ENCODE measurements at places on chromosomes 13 and 19.
A peak's percentile ranks its signal among the peaks of the same experiment; 100 is the strongest.

DNA sequence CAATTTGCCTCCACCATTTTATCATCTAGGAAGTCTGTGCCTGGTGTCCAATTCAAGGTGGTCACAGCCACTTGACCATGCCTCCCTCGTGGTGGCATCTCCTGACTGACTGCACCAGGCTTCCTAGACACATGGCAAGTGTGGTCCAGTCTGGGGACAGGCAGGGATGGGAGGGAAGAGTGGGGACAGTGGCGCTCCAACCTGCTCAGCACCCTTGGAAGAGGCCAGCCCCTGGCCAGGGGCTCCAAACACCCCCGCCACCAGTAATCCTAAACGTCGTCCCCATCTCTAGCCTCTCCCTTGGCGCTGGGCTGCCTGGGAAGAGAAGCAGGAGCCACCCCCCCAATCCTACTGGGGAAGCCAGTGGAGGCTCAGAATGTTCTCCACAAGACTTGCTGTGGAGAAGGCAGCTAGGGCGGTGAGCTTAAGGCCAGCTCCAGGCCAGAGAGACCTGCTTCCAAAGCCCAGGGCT, 2.7 kb downstream of the RPL36 start:
- no peak for DNase-seq

GRCh38 chr13:77868717-77869116, 49.9 kb downstream of the EDNRB start:
- DNase-seq, result no peak

- DNase-seq, result no peak
Observed at GRCh38 chr13:99307247-99307646, at the start of gene GPR183. GPR183 (minus strand) TSS chr13:99307399; CDS start chr13:99296145, 11,254 bp downstream.

GRCh38 chr19:36140304-36141038, 605 bp downstream of the CAPNS1 start:
- peak; percentile 60 for DNase-seq

DNA sequence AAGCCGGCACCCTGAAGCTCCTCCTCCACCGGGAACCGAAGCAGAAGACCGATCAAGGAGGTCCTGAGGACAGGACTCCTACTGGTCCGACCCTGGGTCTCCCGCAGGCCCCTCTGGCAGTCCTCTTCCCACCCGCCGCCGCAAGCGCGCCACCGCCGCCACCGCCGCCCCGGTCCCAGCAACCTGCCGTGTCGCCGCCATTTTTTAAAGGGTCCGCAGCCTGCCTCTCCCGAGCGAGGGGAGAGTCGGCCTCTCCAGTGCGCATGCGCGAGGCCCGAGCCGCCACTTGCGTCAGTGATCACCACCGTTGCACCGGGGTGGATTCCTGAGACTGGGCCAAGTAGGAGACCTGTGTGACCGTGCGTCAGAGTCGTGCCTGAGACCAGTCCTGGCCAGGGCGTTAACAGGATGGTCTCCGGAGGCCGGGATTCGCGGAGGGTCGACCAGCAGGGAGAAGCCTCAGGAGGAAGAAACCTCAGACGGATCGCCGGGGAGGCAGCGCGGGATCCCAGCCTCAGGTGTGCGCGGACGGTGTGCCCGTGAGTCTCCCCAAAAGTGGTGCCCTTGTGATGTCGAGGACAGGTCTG, 51.6 kb downstream of the ZNF146 start:
- no peak for DNase-seq

- no peak for DNase-seq
Observed at GRCh38 chr13:20311022-20311421, 78.9 kb upstream of the GJB6 start.

DNA sequence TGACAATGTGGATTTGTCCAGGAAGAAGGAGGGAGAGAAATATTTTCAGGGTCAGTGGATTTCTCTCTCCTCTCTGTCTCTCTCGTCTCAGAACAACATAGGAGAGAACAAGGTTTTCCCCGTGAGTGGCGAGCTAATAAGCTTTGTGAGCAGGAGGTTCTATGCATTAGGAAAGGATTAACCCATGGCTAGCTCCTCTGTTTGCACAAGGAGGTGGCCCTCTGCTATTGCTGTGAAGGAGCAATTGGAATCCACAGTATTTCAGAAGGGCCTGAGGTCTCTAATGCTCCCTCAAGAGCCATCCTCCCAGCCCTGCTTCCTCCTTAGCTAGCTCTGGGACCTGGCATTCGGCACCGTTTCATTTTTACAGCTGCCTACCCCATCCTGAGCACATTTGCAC, 288.9 kb upstream of the MAB21L1 start:
- DNase-seq, result no peak

DNA sequence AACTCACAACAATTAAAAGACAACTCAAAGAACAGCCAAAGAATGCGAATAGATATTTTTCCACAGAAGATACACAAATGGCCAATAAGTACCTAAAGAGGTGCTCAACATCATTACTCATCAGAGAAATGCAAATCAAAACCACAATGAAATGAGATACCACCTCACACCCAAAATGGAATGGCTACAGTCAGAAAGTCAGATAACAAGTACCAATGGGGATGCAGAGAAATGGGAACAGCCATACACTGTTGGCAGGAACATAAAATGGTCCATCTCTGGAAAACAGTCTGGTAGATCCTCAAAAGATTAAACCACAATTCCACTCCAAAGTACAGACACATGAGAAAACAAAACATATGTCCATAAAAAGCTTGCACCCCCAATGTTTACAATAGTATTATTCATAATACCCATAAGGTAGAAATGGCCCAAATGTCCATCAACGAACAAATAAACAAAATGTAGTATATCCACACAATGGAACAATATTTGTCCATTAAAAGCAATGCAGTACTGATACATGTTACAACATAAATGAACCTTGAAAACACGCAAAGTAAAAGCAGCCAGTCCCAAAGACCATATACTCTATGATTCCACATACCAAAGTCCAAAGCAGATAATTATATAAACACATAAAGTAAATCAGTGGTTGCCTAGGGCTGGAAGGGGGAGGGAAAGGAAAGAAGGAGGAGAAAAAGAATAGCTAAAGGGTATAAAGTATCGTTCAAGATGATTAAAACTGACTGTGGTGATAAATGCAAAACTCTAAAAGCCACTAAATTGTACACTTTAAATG, 19.6 kb downstream of the USP12 start:
- DNase-seq, result no peak

DNA sequence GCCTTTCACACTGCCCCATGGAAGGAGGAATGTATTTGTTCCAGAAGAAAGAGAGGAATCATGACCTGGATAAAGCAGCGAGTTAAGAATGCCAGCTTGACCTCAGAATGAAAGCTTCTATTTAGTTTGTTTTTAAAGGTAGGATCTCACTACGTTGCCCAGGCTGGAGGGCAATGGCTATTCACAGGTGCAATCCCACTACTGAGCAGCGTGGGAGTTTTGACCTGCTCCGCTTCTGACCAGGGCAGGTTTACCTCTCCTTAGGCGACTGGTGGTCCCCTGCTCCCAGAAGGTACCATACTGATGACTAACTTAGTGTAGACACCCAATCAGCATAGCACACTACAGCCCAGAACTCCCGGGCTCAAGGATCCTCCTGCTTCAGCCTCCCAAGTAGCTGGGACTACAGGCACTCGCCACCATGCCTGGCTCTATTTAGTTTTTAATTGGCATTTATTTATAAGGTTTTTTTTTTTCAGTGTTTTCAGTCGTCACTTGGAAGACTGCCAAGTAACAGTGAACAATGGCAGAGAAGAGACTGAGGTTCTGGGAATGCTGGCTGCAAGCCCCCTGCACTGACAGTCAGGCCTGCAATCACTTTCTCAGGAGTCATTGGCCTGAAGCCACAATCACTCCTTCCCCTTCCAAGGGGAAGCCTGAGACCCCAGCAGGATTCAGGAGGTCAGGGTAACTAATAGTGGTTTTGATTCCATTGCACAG, 73.1 kb downstream of the EPS15L1 start:
- no peak for DNase-seq

GRCh38 chr19:56740501-56740900, 68.9 kb upstream of the ZNF835 start:
- no peak for DNase-seq

DNA sequence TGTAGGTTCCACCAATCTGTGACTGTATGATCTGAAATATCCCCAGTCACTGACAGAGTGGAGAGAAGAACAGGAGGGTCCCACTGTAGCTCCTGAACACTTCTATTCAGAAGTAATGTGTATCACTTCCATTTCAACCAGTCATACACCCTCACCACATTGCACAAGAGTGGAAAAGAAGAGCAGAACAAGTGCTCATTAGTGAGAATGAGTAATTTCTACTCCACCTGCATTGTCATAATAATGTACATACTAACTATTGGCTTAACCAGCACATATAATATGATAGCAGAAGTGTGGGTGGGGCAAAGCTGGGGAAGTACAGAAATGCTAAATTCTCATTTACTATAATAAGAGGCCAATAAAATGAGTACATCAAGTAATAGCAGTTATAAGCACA, 342.7 kb downstream of the LMO7 start:
- DNase-seq, result no peak

DNA sequence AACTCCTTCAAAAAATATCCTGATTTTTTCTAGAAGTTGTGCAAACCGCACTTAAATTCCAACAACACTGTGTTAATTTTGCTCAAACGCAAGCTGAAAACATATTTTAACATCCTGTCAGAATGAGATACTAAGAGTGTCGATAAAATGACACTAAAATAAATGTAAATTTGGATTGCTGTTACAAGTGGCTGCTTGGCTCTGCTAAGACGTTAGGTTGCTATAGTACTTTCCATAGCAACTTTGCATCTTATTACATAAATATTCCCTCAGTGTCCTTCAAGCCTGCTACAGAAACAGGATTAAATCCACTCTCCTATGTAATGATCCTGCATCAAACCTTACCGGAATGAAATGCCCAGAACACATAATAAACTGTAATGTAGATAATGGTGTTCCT, 292.1 kb downstream of the DNAJC15 start:
- DNase-seq, result no peak
